ENCODE measurements at places on chromosomes 5 and 9. TPM values are rescaled to one million over a fixed set of nuclear protein-coding genes. Genes with fewer than 3 reads are reported as not detected.

The C5orf58 gene
- total RNA-seq: not detected

The FCHO2 gene
- total RNA-seq: 30.5 TPM

DNA sequence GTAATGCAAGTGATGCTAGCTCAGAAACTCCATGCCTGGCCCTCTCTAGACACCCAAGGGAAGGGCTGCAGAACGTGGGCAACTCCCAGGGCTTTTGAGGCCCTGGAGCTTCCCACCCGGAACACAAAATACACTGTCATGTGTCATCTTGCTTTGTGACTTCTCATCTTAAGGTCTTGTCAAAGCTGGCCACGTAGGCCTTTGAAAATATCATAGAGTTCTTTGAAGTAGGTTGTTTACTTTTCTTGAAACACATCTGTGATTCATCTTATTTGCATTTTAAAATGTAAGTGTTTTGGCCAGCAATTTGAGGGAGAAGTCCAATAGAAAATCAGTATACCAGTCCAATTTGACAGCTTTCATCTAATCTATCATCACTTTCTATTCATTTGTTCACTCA is 40.2 kb upstream of the PALM2AKAP2 start:
- no peak for DNase-seq

DNA sequence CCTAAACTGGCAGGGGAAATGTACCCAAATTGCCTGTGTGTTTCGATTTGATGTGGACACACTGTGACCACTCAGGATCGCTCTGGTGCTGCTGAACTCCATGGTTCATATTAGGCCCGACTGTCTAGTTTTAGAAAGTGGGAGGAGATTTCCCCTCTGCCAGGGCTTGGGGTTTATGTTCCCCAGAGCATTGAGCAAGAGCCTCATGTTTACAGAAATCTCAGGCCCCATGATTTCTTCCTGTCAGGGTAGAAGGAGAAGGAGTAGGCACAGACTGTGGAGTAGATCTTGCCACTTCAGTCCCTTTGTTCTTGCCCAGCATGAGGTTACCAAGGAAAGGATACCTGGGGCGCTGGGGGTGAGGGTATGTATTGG is 40.8 kb upstream of the GLRX start:
- no peak for DNase-seq

GRCh38 chr5:33367416-33367815 is 73.3 kb upstream of the TARS1 start:
- no peak for DNase-seq

DNA sequence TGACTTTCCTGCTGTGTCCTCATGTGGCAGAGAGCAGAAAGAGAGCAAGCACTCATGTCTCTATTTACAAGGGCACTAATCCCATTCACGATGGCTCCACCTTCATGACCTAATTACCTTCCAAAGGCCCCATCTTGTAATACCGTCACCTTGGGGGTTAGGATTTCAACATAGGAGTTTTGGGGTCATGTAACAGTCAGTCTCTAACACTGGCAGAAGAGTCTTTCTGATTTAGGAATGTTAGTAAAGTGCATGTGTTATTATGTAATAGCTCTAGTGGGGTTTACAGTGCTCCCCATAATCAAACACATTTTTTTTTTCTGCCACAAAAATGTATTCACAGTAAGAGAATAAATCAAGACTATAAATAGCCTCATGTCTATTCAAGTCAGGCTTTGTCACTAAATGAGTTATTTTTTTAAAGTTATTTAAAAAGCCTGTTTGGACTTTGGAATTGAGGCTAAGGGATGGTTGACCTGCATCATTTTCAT is 19.1 kb downstream of the GALNT10 start:
- no peak for DNase-seq

Data from mesothelial cell of epicardium (in vitro differentiated cells).